Left ventricle myocardium inferior (tissue), 1 donor: ENCODE measurements at places on chromosomes 6 and 20. TPM values are rescaled to one million over a fixed set of nuclear protein-coding genes. Genes with fewer than 3 reads are reported as not detected.

Gene PDYN
- total RNA-seq = not detected

Gene FUT9
- not detected for total RNA-seq

Gene HLA-DRA
- 87.3 TPM for total RNA-seq

Gene THBD
- total RNA-seq = 13.8 TPM

- no peak for DNase-seq
- H3K27me3 ChIP-seq = no peaks in the 10 kb centered on the region
- H3K4me1 ChIP-seq = no peaks in the 10 kb centered on the region
- no peak overlapping the region for H3K27ac ChIP-seq
- H3K36me3 ChIP-seq = no peaks in the 10 kb centered on the region
Measured at GRCh38 chr6:132731086-132731485, 17.2 kb upstream of the VNN1 start.

DNA sequence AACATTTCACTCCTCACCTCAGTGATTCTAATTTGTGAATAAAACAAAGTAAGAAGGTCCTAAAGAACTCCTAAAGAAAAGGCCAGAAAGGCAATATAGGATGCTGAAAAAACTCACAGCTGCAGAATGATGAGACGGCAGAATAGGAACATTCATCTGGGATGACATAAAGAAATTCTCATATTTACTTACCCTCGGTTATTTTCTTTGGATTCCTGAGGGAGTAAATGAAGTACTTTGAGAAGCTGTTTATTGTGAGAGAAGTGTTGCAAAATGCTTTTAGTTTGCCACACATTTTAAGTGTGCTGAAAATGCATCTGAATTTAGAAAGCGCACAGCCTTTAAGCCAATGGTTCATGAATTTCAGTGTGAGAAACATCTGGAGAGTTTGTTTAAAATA, 35.7 kb upstream of the RBL1 start:
- DNase-seq = no peak
- H3K4me1 ChIP-seq = peaks cover 11% of the 10 kb centered on the region
- H3K27me3 ChIP-seq = no peaks in the 10 kb centered on the region
- H3K27ac ChIP-seq = no peak overlapping the region
- no peak overlapping the region for H3K4me3 ChIP-seq

- H3K27me3 ChIP-seq = no peaks in the 10 kb centered on the region
- H3K4me1 ChIP-seq = no peaks in the 10 kb centered on the region
- H3K27ac ChIP-seq = no peak overlapping the region
- no peak for DNase-seq
- no peak overlapping the region for H3K4me3 ChIP-seq
Measured at GRCh38 chr20:12090920-12091319, 173.2 kb downstream of the BTBD3 start.

GRCh38 chr6:144013486-144013909, 5.4 kb upstream of the PLAGL1 start:
- H3K36me3 ChIP-seq = no peaks in the 10 kb centered on the region
- H3K27me3 ChIP-seq = peaks cover 10% of the 10 kb centered on the region
- H3K4me1 ChIP-seq = no peaks in the 10 kb centered on the region
- H3K27ac ChIP-seq = no peak overlapping the region
- peak; percentile 73 for DNase-seq
- H3K4me3 ChIP-seq = no peak overlapping the region

DNA sequence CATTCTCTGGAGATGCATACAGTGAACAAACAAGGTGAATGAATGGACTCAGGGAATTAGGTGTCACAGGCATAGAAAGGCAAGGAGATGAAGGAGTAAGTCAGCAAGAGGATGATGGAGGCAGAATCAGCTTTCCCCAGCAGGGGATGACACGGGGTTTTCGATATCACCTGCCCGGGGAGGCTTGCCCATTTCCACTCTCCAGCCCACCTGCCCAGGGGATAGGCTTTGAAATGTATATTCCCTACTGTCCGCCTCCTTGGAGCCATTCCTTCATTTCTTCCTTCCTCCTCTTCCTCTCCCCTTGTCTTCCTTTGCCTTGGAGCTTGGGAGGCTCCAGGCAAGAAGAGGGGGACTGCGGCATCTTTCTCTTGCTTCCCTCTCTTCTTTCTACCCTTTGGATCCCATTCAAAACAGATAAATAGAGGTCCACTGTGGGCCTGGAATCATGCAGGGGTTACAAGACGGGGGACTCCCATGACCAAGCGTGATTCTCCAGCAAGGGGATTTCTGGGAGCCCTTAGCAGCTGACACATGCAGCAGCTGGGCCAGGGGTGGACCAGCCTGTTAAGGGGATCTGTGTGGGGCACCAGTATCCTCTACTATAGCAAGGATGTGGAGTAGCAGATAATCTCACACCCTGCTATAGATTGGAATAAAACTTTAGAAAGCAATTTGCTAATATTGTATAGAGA, 23.5 kb upstream of the RNF24 start:
- no peak overlapping the region for H3K27ac ChIP-seq
- H3K4me1 ChIP-seq = peaks cover 11% of the 10 kb centered on the region
- H3K36me3 ChIP-seq = no peaks in the 10 kb centered on the region
- no peak for DNase-seq
- no peak overlapping the region for H3K4me3 ChIP-seq
